Upper lobe of right lung (tissue), 1 donor: ENCODE measurements at places on chromosomes 12 and 14. TPM values are rescaled to one million over a fixed set of nuclear protein-coding genes. Genes with fewer than 3 reads are reported as not detected.

C12orf54 gene
- total RNA-seq, result not detected

PLA2G1B gene
- 62.2 TPM for total RNA-seq

KLHDC1 gene
- 7.6 TPM for total RNA-seq

GRCh38 chr14:57390806-57391516 is 575 bp downstream of the NAA30 start:
- no peaks in the 10 kb centered on the region for H3K27me3 ChIP-seq
- peaks cover 20% of the 10 kb centered on the region for H3K4me1 ChIP-seq
- peak overlapping the region; percentile 89 for H3K4me3 ChIP-seq

DNA sequence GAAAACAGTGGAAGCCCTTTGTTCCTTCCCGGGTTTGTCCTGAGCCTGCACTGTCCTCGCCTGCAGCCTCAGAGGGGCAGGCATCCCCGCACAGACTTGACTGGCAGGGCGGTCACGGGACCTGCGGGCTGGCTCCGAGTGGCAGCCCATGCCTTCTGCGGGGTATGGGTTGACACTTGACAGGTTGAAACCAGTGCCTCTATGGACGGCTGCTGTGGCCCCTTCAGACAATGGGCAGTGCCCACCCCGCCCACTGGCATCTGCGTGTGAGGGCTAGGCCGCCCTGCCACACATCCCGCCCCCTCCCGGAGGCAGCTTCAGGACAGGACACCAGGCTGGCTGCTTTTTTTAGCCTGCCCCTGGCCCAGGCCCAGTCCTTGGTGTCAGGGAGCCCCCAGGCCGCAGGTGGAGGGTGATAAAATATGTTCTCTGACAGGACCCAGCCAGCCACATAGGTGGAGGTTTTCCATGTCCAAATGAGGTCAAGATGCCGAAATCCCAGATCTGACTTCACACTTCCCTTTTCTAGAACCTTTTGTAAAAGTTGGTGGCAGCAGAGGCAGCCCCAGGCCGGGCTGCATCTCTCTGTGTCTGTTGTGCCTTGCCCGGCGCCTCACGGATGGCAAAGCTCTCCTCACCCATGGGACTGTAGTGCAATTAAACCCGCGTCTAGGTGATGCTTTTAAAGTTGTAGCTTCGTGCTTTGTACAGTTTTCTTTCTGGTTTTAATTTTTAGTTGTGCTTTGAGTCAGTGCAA is 10.0 kb downstream of the ANKRD9 start:
- H3K36me3 ChIP-seq, result peaks cover 9% of the 10 kb centered on the region
- H3K27me3 ChIP-seq, result no peaks in the 10 kb centered on the region
- H3K4me1 ChIP-seq, result peaks cover 14% of the 10 kb centered on the region
- DNase-seq, result peak; percentile 64
- H3K4me3 ChIP-seq, result no peak overlapping the region

DNA sequence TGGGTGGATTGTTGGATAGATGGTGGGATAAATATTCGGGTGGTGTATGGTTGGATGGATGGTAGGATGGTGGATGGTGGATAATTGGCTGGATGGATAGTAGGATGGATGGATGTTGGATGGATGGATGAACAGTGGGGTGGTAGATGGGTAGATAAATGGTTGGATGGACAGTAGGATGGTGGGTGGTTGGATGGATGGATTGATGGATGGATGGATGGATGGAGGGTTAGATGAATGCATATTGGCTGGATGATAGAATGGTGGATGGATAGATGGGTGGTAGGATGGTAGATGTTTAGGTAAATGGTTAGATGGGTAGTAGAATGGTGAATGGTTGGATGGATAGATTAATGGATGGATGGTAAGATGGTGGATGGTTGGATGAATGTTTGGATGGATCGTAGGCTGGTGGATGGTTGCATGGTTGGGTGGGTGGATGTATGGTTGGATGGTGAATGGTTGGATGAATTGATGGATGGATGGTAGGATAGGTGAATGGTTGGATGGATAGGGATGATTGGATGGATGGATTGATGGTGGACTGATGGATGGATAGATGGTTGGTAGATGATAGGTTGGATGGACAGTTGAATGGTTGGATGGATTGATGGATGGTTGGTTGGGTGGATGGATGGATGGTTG is 23.6 kb downstream of the ZBTB42 start:
- no peak overlapping the region for H3K4me3 ChIP-seq
- H3K27me3 ChIP-seq, result no peaks in the 10 kb centered on the region
- no peak overlapping the region for H3K27ac ChIP-seq
- H3K4me1 ChIP-seq, result peaks cover 16% of the 10 kb centered on the region
- H3K36me3 ChIP-seq, result no peaks in the 10 kb centered on the region

DNA sequence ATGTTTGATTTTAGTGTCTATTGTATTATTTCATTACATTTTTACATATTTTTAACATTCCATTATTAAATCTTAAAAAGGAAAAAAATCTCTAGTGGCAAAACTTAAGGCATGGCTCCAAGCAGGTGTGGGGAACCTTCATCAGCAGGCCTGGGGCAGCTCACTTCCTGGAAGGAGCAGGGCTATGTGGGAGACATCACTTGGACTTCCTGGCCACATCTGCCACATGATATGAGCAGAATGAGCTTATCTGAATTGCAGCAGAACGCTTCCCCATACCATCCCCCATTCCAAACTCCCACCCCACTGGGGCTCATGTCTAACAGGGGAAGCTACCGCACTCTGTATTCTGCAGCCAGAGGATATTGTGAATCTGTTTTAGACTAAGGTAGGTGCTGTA is 35.0 kb upstream of the KCNA1 start:
- no peaks in the 10 kb centered on the region for H3K36me3 ChIP-seq
- DNase-seq, result no peak

GRCh38 chr12:89156340-89156739 is 196.0 kb downstream of the DUSP6 start:
- no peaks in the 10 kb centered on the region for H3K36me3 ChIP-seq
- no peak overlapping the region for H3K4me3 ChIP-seq
- H3K4me1 ChIP-seq, result peaks cover 7% of the 10 kb centered on the region
- H3K27ac ChIP-seq, result peak overlapping the region; percentile 18
- no peak for DNase-seq
- no peaks in the 10 kb centered on the region for H3K27me3 ChIP-seq

- DNase-seq, result no peak
- H3K27me3 ChIP-seq, result no peaks in the 10 kb centered on the region
- no peak overlapping the region for H3K27ac ChIP-seq
- peaks cover 36% of the 10 kb centered on the region for H3K36me3 ChIP-seq
- no peak overlapping the region for H3K4me3 ChIP-seq
Observed at GRCh38 chr12:27025116-27025515, 2.8 kb downstream of the MED21 start.

GRCh38 chr14:72547999-72548398 is 345.9 kb downstream of the DPF3 start:
- H3K36me3 ChIP-seq, result no peaks in the 10 kb centered on the region
- no peak overlapping the region for H3K27ac ChIP-seq
- no peak for DNase-seq
- no peaks in the 10 kb centered on the region for H3K4me1 ChIP-seq
- no peak overlapping the region for H3K4me3 ChIP-seq

- no peak overlapping the region for H3K4me3 ChIP-seq
- no peaks in the 10 kb centered on the region for H3K36me3 ChIP-seq
- no peaks in the 10 kb centered on the region for H3K4me1 ChIP-seq
- H3K27ac ChIP-seq, result no peak overlapping the region
- DNase-seq, result no peak
- no peaks in the 10 kb centered on the region for H3K27me3 ChIP-seq
Observed at GRCh38 chr12:96177013-96177412, 17.2 kb upstream of the ELK3 start.

DNA sequence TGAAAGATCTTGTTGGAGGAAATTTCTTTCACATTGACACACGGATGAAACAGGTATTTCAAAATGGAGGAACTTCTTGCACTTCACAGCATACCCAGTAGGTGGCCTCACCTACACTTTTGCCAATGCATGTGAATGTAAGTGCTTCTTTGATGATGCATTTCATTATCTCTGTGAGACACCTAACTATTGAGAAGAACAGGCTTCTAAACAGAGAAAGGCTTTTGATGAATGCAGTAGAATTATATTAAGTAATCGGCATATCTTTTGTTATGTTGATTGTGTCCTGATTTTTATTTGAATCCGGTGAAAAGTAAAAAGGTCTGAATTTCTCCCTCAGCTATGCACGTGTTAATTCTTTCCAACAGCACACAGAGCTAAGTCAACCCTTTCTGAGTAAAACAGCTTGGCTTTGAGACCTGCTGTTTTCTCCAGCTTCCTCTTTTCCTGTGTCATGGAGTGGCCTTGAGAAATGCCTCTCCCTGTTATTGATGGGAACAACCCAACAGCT is 399.0 kb downstream of the NAV3 start:
- no peaks in the 10 kb centered on the region for H3K27me3 ChIP-seq
- H3K27ac ChIP-seq, result no peak overlapping the region
- no peaks in the 10 kb centered on the region for H3K36me3 ChIP-seq

- no peak for DNase-seq
- no peak overlapping the region for H3K4me3 ChIP-seq
- no peak overlapping the region for H3K27ac ChIP-seq
- H3K27me3 ChIP-seq, result no peaks in the 10 kb centered on the region
- no peaks in the 10 kb centered on the region for H3K36me3 ChIP-seq
Observed at GRCh38 chr12:18629445-18629844, 108.4 kb downstream of the PLCZ1 start.
